ENCODE measurements at places on chromosomes 7 and 10.

- DNase-seq: no peak
Observed at GRCh38 chr7:105589356-105590077, 8.2 kb upstream of the EFCAB10 start.

- no peak for DNase-seq
Observed at GRCh38 chr10:49827297-49827696, 65.2 kb upstream of the OGDHL start.

DNA sequence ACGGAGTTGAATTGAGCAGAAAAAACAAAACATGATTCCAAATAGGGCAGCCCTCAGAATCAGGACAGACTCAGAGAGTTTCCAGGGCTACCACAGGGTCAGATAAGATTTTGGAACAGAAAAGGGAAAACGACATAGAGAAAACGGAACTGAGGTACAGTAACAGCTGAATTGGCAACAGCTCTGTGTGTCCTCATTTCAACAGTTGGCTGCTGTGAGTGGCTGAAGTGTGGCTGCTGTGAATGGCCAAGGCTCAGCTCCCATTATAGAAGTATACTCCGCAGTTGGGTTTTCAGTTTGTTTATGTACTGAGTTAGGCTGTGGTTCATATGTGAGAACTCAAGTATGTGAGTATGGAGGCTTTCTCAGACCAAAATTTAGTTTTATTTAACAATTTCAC lies 32.0 kb downstream of the ANTXRL start:
- no peak for DNase-seq

- no peak for DNase-seq
Observed at GRCh38 chr7:144487901-144488300, 84.4 kb upstream of the NOBOX start.

GRCh38 chr7:110573862-110574528 lies 516.9 kb upstream of the LRRN3 start:
- no peak for DNase-seq

DNA sequence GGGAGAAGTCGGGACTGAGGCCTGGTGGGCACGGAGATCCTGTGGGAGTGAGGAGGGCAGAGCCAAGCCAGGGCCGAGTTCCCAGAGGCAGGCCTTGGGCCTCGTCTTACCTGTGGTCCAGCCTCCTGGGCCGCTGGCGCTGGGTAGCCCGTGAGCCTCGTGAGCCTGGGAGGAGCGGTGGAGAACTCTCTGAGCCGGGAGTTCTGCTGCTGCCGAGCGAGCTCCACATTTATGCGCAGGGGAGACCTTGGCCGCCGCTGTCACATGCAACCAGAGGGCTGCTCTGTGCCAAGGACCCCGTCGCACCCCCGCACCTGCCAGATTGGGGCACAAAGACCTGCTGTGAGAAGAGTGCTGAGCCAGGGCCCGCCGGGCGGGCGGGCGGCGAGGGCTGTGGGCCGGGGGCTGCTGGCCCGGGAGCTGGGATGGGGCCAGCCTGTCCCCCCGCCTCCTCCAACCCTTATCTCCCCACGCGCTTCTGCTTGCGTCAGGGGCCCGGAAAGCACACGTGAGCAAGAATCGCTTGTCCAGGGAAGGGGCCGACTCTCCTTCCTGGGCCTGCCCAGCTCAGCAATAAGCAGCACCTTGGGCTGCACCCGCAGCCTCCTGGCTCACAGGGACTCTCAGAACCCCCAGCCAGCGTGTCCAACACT lies 10.2 kb downstream of the VENTX start:
- DNase-seq: no peak

- DNase-seq: no peak
Observed at GRCh38 chr7:133207687-133208086, 45.2 kb upstream of the EXOC4 start.

GRCh38 chr7:93055543-93056107 lies 62.2 kb downstream of the SAMD9 start:
- no peak for DNase-seq

All from mesenteric fat pad (tissue), 1 donor.